ENCODE measurements at places on chromosomes 2 and 18.

- no peak for DNase-seq
Observed at GRCh38 chr2:138336146-138336545, 165.4 kb upstream of the SPOPL start.

- DNase-seq = no peak
Observed at GRCh38 chr2:222751821-222752719, 80.6 kb downstream of the MOGAT1 start.

DNA sequence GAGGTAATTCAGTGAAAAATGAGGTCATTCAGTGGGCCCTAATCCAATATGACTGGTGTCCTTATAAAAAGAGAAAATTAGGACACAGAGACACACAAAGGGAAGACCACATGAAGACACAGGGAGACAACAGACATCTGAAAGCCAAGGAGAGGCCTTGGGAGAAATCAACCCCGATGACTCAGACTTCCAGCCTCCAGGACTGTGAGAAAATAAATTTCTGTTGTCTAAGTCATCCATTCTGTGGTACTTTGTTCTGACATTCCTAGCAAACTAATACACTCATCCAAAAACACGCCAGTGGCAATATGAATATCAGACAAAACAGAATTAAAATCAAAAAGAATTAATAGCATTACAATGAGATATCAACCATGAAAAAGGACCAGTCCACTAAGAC lies 303.7 kb downstream of the SS18 start:
- DNase-seq = no peak

DNA sequence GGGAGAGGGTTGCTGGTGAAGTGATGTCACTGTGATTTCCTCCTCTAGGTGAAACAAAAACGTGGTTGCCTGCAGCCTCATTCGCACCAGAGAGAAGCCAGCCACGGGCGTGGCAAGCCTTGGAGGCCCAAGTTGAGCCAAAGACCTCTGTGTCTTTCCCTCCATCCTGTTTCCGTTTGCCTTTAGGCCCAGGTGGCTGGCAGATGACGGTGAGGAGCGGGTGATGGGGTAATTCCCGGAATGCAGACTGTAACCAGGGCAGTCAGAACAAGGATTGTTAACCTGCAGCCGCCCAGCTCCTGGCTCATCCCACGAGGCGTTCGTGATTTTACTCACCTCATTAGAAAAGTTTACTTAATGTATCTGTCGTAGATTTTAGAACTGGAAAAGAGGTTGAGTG lies 14.4 kb downstream of the CTIF start:
- no peak for DNase-seq

- peak; percentile 86 for DNase-seq
Observed at GRCh38 chr18:44758861-44759631, 78.4 kb downstream of the SETBP1 start.

DNA sequence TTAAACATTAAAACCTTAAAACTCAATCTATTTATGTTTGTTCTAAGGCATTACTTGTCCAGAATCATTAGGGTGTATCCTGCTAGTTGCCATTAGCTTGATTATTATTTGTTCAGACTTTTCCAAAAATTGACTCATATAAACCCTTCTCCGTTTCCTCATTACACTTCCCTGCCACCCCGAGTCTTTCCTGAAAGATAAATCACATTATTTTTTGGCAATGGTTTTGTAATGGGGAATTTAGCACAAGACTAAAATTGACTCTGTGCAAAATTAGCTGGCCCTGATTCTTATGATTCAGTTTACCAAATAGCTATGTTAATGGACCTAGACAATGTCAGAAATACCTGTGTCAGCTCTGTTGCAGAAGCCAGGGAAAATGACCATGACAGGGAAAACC lies 112.2 kb upstream of the NT5C1B start:
- no peak for DNase-seq

DNA sequence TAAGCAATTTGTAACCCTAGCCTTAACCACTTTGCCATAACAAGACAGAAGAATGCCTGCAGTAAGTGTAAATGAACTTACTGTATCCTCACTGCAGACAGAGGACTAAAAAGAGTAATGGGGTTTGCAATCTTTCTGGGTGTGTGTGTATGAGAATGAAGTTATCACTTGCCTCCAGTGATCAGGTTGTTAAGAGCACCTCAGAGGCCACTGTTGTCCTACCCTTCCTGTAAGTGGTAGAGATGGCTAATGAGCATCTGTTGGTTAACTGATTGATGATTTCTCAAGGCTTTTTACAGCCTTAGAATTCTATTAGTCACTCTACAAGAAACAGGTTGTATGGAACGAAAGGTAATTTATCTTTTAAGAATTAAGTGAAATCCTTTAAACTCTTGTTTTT lies 27.6 kb upstream of the GTF2A1L start:
- no peak for DNase-seq

GRCh38 chr2:26114151-26114550 lies 58.7 kb upstream of the GAREM2 start:
- no peak for DNase-seq

- DNase-seq = no peak
Observed at GRCh38 chr2:238475566-238475965, 48.8 kb downstream of the ASB1 start.

DNA sequence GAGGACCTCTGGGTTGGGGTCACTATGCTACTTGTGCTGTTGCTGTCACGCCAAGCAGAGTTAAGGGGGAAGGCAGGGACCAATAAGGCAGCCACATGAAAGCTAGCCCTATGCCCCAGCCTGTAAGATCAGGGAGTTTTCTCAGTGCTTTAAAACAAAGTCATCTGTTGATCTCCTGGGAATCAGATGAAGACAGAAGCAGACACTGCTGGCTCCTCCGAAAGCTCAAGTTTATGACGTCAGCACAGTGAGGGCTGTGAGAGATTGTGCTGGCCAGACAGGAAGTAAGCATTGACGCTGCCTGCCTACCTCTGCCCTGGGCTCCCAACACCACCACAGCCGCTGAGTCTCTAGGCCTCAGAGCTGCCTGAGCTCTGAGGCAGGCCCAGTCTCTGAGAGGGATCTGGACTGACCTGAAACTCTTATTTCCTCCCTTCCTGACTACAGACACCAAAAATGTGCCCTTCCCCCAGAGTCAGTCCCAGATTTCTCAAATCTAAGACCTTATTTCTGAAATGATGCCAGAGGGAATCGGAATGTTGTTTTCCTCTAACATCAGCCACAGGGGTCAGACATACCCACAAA lies 118.1 kb upstream of the EPAS1 start:
- DNase-seq = peak; percentile 55

GRCh38 chr2:31221544-31221943 lies 4.2 kb upstream of the CAPN14 start:
- DNase-seq = peak; percentile 19

GRCh38 chr2:170221317-170222288 lies 43.7 kb downstream of the MYO3B start:
- DNase-seq = no peak

DNA sequence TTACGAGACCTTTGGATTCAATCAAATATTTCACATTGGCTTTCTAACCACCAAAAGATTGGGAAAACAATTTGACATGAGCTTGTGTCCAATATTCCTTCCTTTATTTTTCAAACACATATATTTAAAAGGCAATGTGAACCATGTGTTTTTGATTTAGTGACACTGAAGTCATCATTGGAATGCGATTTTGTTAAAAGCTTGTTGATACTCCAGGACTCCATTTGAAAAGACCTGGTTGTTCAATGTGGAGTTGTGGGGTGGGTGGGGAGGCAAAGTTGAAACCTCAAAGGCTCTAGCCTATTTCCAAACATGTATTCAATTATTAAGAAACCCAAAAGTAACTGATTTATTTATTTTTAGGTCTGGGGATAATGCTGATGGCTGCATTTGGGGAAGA lies 114.1 kb upstream of the TRIB2 start:
- no peak for DNase-seq

- DNase-seq = no peak
Observed at GRCh38 chr2:18650221-18650620, 60.9 kb upstream of the NT5C1B start.
